ENCODE measurements at places on chromosomes 2 and 18.

DNA sequence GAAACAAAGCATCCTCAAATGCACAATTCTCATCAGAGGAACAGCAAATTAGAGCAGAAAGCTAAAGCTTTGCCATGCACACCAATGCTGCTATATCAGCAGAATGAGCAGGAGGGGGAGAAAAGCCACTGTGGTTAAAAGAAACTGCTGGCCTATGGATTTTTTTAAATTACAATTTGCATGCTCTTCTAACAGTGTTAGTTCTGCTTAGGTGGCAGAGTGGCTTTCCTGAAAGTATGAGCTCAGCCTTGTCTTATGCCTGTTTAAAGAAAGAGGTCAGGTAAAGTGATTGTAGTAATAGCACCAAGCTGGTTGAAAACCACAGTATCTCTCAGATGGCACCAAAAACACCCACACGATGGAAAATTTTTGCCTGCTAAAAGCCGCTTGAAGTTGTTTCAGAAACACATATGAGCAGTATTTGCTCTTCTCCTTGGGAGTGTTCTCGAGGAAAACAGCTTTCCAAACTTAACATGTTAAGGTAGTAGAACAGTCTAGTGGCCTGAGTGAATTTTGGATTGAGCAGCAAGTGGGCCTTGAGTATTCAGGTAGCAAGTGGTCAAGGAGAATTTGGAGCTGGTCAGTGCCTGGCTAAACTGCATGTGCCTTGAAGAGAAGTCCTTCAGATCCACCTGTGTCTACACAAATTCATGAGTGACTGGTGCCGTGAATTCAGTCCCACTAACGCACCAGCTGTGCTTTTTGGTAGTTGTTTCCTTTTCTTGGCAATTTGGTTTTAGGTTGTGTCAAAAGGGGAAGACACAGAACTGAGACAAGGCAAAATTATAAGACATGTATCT is 19.6 kb upstream of the NDUFV2 start:
- DNase-seq, result peak; percentile 54

GRCh38 chr2:201664334-201664733 is 21.0 kb upstream of the TMEM237 start:
- DNase-seq, result no peak

- no peak for DNase-seq
These were observed 11.9 kb upstream of the APCDD1 start for GRCh38 chr18:10442551-10442971.

DNA sequence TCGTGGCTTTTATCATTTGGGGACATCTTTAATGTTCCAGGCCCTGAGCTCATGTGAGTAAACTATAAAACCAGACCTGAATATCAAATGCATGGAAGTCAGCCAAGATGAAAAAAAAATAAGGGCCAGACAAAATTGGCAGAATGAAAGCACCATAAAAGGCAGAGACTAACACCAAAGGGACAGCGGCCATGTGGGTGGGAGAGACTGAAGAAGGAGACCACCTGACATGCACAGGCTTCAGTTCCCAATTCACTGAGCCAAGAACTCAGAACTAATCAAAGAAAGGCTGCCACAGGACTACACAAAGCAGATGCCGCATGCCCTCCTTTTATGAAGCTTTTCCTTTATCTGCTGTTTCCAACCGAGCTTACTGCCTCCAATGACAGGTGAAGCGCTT is 267.1 kb downstream of the RAD51AP2 start:
- no peak for DNase-seq

DNA sequence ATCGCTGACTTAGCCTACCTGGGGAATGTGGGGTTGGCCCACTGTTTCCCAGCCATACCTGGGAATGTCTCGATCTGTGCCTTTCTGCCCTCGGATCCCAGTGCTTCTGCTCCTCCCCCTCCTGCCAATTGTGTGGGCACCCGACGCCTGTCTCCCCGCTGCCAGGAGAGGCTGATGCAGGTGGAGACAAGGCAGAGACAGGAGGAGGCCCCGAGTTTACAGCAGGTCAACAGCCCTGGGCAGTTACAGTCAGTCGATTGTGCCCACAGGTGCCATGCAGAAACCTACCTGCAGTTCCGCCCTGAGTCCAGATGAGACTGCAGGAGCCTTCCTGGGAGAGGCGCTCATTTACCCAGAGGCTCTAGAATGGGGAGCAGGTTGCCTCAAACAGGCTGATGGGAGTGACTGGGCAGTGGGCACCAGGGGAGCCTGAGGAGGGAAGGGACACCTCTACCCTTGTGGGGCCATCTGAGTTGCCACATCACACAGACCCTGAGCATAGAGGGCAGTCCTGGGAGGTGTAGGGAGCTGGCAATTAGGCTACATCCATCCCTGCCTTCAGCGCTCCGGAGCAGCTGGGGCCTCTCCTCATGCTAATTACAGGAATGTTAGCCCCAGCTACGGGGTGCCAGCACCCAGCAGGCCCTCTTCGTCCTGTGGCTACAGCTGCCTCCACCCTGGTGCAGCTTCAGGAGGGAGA is 300.1 kb downstream of the NDUFA10 start:
- no peak for DNase-seq

DNA sequence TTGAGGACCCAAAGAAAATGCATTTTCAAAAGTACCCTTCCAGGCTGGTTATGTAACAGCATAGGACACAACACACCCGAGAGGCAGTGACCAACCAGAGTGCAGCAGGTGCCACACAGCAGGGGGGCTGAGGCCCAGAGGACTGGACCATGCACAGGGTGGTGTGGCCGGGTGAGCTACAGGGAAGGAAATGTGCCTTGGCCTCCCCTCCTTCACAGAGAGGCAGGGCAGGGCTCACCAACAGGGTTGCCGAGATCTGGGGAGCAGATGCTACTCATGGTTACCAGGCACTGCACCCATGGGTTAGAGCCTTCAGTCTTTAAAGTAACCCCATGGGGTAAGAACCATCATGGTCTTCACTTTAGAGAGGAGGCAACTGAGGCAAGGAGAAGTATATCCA is 158.4 kb downstream of the MSH2 start:
- DNase-seq, result no peak

DNA sequence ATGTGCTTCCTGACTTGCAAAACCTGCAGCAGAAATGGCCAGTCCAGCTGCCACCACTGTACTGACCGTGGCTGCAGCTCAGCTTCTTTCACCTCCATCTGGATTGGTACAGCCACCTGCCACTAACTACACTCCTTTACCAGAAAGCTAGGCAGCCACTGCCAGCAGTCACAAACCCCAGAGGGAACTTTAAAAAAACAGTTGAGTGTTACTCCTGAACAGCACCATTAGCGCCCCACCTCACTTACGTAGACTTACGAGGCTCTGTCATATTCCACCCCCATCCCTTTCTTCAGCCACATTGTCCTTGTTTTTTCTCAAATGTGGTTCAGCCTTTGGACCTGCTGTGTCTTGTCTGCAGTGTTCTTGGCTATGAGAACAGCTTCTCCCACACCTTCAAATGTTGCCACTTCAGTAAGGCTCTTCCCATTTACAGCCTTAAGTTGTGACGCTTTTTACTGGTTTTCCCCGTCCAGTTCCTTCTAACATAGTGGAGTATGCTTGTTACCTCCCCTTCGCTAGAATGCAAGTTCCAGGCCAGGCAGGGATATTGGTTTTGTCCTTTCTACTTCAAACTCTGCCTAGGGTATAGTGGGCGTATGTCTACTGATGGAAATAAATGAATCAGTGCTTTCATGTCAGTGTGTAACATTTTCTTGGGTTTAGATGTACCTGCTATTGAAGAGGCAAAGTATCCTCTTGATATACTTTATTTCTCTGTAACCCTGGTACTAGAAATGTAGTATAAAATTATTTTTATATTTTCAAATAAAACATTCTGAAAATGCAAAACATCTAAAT is 17.0 kb downstream of the HNRNPA3 start:
- no peak for DNase-seq

GRCh38 chr2:219626540-219626939 is 890 bp upstream of the SLC4A3 start:
- no peak for DNase-seq

GRCh38 chr2:10820978-10821695 is 8.6 kb upstream of the PDIA6 start:
- no peak for DNase-seq
